ENCODE measurements at places on chromosomes 12 and 14.

- DNase-seq, result no peak
These were observed at the start of gene ZNF385A for GRCh38 chr12:54384591-54385041. Gene ZNF385A (minus strand): TSS chr12:54384733. CDS start chr12:54384514, 219 bp downstream.

DNA sequence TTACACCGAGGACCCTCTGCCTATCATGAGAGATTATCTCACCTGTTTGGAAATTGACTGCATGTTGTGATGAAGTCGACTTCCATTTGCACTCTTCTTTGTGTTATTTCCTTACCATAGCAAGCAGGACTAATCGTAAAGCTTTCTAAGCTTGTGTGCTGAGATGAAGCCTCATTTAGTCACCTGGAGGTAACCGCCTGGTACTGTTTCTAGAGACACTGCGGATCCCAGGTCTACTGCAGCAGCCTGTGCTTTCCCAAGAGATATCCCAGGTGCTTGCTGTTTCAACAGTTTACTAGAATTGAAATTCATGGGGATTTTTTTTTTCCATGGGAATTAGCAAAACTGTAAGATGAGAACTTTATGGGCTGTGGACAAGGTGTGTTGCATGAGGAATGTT, 131.8 kb downstream of the PTPRR start:
- DNase-seq, result no peak

GRCh38 chr12:65164774-65165173, 4.6 kb upstream of the LEMD3 start:
- no peak for DNase-seq

DNA sequence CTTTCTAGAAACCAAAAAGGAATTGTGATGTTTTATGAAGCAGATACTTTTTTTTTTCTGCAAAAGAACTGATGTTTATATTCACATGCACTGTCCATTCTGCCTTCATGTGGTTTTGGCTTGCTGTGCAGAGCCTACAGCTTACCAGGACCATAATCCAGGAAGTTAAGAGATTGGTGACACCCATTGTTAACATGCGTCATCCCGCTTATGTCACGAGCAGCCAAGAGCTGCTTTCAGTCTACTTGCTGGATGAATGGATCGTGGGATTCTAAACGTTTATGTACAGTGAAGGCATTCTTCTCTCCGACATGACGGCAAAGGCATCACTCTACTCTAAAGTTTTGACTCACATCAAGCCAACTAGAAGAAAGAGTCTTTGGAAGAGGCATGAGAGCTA, 76.6 kb downstream of the PAX9 start:
- DNase-seq, result no peak

DNA sequence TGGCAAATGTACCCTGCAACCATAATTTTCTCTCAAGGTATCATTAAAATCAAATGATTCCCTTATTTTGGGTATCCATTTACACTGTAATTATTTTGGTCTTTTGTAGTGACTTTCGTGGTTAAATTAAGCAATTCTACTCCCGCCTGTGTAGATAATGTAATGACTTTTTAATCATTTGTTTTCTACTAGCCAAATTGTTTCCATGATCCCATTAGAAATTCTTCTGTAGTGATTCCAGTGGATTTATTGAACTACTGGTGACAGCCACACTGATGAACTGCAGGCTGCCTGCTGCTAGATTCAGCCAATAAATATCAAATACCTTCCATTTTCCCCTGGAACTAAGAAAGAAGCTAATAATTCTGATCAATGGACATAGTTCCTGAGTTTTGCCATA, 96.0 kb downstream of the WIF1 start:
- no peak for DNase-seq

DNA sequence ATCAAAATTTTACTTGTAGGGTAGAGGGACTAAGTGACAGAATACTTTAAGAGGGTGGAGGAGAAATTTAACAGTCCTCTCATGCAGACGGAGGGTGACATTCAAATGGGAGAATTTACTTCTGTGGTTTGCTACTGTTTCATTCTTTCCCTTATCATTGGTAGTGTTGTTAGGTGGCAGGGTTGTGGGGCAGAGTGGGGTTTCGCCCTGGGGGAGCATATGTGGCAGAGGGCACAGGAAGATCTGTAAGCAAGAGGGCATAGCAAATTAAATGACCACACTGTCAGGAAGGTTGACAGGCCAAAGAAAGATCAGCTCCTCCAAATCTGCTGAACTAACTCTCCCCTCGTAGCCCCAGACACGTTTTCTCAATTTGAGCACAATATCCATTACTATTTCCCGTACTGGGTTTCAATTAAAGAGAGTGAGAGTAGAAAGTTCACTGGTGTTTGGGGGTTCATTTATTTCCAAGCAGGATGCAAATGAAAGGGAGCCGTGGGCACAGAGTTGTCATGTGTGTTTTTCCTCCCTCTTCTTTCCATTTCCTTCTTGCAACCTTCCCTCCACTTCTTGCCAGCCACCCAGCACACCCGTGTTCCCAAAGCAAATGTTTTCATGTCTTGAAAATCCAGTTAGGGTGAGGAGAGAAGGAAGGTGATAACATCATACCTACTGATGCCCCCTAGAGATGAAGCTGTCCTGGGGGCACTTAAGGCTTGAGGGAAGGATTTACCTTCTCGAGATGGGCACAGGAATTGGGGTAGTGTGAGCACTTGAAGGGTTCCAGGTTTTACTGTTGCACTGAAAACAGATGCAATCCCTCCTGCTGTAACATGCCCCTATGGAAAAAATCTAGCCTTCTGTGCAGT, 6.5 kb upstream of the TBX3 start:
- no peak for DNase-seq

- DNase-seq, result no peak
These were observed 80.0 kb downstream of the BTG1 start for GRCh38 chr12:92065639-92066038.

- no peak for DNase-seq
These were observed 173.9 kb downstream of the NDUFA12 start for GRCh38 chr12:94829552-94829951.

- no peak for DNase-seq
These were observed at the start of gene HCAR1 for GRCh38 chr12:122730215-122731014. Gene HCAR1 (minus strand): TSS chr12:122730844. CDS start chr12:122730339, 505 bp downstream.

- no peak for DNase-seq
These were observed 166.6 kb upstream of the RPL10L start for GRCh38 chr14:46818147-46818546.

GRCh38 chr12:12734054-12734453, 16.9 kb downstream of the CDKN1B start:
- DNase-seq, result no peak

- no peak for DNase-seq
These were observed 465.7 kb upstream of the MGAT4C start for GRCh38 chr12:86721713-86722397.

DNA sequence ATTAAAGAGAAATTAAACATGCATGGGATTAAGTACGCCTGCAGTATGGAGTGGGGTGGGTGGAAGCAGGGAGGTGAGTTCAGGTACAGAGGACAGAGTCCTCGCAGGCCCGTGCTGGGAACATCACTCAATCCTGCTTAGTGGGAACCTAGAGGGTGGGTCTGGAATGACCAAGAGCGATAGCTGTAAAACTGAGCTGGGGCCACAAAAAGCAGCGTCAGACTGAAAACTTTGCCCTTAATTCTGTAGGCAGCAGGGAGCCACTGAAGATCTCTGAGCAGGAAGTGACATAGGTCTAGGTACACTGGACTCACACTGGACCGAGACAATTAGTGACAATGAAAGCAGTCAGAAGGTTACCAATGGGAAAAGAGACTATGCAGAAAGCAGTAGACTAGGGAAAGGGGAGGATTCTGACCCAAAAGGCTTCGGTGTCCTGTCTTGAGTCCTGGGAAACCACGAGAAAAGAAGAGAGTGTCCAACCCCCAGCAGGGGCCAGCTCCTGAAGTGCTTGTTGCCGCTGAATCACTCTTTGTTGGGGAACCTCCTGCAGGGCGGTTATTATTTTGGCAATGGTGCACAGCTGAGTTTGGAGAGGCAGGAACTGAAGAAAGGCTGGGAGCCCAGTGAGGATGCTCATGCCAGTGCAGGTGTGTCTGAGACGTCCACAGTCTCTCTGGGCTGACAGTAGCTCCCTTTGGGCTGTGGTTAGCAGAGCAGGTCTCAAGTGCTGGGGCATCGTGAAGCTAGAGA, 97.4 kb downstream of the PLXNC1 start:
- no peak for DNase-seq

GRCh38 chr14:93862265-93862664, 64.9 kb upstream of the FAM181A start:
- no peak for DNase-seq

GRCh38 chr12:85804663-85805062, 31.5 kb downstream of the RASSF9 start:
- no peak for DNase-seq

- no peak for DNase-seq
These were observed 4.6 kb downstream of the SSH1 start for GRCh38 chr12:108852674-108853309.

GRCh38 chr14:82488473-82488872, 954.8 kb upstream of the SEL1L start:
- no peak for DNase-seq

- no peak for DNase-seq
These were observed 6.2 kb downstream of the NCOR2 start for GRCh38 chr12:124561231-124561630.

DNA sequence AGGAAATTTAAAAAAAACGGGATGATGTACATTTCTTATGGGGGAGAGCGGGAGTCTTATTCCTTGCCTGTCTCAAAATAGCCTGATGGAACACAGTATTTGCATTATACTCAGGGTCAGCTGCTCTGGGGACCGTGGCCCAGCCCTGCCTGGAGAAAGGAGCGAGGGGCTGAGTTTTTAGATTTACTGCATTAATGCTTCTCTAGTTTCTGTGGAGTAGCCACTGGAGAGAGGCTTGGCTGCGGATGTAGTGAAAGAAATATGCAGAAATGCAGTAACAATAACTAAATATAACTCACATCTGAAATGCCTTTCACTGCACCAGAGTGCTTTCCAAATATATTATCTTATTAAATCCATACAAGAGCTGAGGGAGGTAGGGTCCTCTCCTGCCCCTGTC, 87.6 kb upstream of the MAP1LC3B2 start:
- no peak for DNase-seq

GRCh38 chr14:50407111-50407812, 10.6 kb upstream of the CDKL1 start:
- no peak for DNase-seq

GRCh38 chr14:76322594-76323220, 53.2 kb upstream of the ESRRB start:
- no peak for DNase-seq

DNA sequence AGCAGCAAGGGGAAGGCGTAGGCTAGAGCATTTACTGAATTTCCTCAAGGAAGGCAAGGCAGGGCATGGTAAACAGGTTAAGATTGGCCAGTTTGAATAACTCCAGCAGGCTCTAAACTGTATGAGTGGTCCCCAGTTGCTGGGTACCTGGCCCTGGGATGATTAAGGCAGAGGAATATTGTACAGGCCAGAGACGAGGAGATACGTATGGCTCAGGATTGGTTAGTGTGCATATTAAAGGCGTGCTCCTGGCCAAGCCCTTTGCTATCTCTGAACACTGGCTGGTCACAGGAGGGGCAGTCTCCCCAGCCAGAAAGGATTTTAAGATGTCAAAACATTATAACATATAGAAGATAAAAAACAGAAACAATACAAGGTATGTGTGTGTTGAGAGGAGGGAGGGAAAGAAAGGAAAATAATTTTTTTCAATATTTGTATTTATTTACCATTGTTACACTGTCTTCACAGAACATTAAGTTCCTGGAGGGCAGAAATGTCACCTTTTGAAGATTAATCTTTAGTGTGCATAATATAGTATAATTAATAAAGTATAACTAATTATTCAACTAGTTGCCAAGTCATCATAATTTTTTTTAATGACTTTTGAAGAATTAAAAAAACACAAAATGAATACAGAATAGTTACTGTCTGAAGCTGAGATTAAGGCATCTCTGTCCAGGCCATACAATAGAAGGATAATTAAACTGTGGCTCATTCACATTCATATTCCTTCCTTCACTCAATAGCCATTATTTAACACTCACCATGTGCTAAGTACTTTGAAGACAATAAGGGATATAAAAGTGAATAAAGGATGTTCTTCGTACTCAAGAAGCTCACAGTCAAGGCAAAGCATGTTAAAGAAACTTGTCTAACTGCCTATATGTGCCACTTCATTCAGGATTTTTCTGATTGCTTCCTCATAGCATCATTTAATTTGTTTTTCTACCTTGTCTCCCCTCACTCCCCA, 41.9 kb downstream of the DCP1B start:
- DNase-seq, result no peak

GRCh38 chr12:47813511-47814196, 6.0 kb downstream of the HDAC7 start:
- no peak for DNase-seq

GRCh38 chr12:132321321-132322118, 7.9 kb downstream of the GALNT9 start:
- DNase-seq, result no peak

GRCh38 chr12:55112378-55112875, 13.8 kb upstream of the OR9K2 start:
- DNase-seq, result no peak

- DNase-seq, result no peak
These were observed 1129.2 kb downstream of the SLC16A7 start for GRCh38 chr12:60724984-60725383.

- no peak for DNase-seq
These were observed 10.1 kb upstream of the CABP1 start for GRCh38 chr12:120630104-120630892.

GRCh38 chr14:75144944-75145343, 18.1 kb upstream of the NEK9 start:
- no peak for DNase-seq

GRCh38 chr12:120367924-120368788, 808 bp downstream of the MSI1 start:
- no peak for DNase-seq

GRCh38 chr12:88662961-88663360, 82.7 kb upstream of the KITLG start:
- DNase-seq, result no peak

DNA sequence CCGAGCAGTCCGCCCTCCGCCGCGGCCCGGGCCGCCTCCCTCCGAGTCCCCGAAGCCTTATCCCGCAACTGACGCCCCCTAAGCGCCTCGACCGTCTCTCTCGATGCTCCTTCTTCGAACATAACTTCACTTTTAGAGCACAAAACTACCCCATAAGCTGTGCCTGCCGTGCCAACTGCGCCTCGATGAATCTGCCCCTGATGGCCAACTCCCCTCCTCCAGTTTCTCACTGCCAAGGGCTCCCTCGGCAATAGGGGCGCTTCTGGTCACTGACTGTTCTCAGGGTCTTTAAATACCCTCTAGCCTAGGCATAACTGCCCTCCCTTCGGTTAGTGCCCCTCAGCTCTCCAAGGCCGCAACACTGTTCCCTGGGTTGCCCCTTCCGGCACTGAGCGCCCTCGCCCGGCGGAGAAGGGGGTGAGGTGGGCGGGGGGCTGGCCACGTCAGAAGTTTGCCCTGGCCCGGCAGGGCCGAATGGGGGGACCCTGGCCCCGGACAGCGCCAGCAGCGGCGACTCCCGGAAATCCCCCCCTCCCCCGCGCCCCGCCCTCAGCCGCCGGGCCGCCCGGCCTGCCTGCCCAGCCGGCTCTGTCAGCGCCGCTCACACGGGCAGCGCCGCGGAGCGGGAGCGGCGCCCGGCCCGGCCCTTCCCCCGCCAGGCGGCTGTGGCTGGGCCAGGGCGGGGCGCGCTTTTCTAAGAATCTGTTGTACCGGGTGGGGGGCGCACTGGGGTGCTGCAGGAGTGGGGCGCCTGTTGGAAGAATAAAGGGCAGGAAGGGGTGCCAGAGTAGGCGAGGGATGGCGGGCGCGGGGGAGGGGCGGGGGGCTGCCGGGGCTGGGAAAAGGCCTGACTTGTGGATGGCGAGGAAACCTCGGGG, 10.6 kb downstream of the RARG start:
- no peak for DNase-seq
